Activated CD8-positive, alpha-beta memory T cell treated with anti-CD3 and anti-CD28 coated beads for 1 hour (primary cell): ENCODE measurements at places on chromosomes 4 and X.

DNA sequence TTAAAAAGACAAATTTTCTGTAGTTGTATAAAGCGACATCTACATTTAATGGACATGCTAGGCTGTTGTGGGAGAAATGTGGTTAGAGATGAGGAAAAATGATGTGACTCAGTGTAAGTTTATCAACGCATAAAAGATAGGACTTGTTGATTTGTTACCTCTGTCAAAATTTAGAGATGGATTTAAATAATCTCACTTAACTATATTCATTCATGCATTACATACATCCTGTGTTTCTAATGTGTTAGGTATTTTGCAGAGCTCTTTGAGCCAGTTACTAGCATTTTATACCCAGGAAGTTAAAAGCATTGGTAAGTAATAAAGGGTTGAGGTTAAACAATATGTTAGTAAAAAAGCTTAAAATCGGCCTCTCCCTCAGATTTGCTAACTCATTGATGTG, 34.3 kb downstream of the METAP1 start:
- DNase-seq: no peak

DNA sequence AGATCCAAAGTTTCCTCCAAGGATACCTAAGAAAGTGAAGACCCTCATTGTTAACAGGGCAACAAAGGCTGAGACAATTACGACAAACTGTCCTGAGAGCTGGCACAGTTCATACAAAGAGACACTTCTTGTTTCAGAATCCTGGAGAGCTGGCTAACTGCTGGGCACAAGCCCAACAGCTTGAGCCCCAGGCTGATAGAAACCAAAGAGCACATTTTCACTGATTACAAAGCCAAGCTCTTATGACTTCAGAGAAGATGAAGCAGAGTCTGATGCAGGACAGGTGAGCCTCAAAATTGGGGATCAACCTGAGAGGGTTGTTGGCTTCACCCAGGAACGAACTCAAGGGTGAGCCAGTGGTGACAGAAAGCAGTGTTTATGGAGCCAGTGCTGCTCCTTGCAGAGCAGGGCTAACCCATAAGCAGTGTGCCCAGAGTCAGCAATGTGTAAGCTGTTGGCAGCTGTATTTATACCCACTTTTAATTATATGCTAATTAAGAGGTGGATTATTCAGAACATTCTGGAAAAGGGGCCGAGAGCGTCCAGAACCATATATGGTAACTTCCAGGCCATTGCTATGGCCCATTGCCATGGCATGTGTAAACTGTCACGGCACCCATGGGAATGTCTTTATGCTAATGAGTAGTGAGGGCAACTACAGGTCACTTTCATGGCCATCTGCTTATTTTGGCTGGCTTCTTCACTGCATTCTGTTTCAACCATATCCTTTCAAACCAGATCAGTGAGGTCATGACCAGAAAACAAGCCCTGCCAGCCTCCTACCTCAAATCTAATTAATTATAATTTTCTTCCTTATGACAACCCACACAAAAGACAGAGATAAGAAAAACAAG, 183.7 kb downstream of the EVC2 start:
- no peak for DNase-seq

- no peak for DNase-seq
Measured at GRCh38 chrX:118100091-118100490, 16.5 kb downstream of the KLHL13 start.

- DNase-seq: no peak
Measured at GRCh38 chr4:118879409-118879808, 9.2 kb upstream of the SYNPO2 start.

DNA sequence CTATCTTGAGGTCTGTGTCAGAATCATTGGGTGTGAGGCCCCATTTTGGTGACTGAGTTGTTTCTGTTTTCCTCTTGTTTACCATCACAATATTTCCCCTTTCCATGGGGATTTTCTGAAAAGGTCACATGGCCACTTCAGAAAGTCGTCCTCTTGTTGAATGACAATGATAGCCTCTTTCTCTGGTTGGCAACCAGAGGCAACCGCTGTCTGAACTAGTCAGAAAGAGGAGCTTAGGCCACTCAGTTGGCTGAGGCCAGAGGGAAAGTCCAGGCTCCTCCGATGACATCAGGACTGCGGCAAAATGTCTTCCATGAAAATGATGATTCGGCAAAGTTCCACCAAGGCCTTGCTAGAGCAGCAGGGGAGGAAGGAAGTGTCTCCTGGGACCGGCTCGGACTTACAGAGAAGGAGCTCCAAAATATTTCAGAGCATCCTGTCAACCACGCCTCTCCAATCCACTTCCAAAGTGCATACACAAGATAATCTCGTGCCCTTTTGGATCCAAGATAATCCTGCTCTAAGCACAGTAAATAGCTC, 19.1 kb upstream of the RBM47 start:
- DNase-seq: no peak

DNA sequence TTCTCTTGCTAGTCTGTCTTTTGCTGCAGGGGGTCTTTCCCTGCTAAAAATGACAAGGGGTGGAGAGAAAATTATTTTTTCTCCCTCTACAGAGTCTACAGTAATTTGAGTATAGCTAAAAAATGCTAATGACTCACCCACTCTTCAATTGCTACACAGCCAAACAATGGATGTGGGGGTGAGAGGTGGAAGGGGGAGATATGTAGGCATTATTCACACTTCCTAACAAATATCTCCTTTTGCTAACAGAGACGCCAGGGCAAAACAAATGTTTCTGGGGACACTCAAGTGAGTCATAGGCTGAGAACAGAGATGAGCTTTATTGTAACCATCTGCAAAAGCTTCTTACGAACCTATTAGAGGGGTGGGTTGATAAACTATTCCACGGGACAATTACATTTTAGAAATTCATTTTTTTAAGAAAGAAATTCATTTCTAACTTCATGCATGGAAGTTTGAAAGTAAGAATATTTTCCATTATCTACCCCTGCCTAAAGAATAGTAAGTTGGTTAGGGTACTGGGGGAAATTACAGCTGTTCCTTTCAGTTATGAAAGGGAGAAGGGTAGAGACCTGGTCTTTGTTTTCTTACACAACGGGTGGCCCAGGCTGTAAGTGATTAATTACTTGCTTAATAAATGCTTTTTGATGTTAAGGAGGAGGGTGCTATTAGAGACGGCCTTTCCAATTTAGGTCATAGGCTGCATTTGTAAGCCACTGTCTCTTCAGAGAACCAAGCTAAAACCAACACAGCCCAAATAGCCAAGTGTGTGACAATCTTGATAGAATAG, 12.8 kb downstream of the SCD5 start:
- DNase-seq: no peak

DNA sequence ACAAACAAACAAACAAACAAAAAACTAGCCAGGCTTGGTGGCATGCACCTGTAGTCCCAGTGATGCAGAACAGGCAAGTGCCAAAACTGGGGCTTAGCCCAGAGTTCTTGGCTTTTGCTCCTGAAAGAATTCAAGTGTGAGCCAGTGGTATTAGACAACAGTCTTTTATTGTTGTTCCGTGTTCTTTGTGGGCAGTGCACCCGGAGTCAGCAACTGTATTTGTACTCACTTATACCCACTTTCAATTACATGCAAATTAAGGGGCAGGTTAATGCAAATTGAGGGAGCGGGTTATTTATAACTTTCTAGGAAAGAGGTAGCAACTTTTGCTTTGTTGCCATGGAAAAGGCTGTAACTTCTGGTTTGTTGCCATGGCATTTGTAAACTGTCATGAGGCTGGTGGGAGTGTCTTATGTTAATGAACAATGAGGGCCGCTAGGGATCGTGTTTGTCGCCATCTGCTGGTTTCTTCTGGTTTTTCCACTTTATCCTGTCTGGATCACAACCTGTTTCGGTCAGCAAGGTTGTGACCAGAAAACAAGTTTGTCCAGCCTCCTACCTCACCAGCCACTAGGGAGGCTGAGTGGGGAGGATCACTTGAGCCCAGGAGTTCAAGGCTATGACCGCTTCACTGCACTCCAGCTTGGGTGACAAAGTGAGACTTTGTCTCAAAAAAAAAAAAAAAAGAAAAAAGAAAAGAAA, 88.8 kb upstream of the ESX1 start:
- DNase-seq: no peak

DNA sequence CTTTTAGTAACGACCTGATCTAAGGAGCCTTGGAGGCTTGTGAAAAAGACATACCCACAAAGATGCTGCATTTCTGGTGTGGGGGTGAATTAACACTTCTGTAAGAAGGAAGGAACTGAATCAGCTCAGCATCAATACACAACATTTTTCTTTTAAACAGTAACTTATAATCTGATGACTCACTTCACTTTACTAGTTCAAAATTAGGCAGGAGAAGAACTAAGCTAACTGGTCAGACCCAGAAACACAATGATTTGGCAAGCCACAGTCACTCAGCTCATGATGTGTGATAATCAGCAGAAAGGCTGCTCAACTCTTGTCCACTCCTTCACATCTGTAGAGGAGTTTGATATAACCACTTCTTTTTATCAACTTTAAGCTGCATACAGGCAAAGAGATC, 4.6 kb downstream of the MMAA start:
- no peak for DNase-seq

DNA sequence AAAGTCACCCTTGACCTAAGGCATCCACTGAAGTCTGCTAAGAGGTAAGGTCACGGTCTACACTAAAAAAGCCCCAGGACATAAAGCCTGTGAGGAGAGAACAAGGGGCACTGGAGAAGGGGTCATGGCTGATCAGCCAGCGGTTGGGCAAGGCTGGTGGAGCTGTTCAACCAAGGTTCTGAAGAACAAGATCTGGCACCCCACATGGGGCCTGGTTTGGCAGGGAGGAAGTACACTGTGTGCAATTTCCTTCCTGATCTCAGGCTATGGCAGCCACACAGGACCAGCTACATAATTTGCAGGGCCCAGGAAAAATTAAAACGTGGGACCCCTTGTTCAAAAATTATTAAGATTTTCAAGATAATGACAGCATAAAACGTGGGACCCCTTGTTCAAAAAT, 14.1 kb upstream of the BRS3 start:
- no peak for DNase-seq

DNA sequence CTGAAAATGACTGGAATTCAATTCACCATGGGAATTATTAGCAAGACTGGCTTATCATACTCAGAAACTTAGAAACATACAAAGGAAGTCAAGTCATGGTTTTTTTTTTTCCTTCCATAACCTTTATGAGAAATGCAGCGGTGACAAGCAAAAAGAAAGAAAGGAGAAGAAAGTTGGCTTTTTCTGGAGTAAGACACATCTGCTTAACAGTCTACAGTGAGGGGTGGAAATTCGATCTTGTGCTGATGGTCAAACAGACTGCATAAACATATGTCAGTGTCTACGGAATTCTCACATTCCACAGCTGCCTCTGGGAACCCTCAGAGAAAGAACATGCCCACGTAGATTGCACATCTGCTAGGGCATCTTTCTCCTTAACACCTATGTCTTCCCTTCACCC, 54.6 kb downstream of the PROM1 start:
- DNase-seq: no peak

DNA sequence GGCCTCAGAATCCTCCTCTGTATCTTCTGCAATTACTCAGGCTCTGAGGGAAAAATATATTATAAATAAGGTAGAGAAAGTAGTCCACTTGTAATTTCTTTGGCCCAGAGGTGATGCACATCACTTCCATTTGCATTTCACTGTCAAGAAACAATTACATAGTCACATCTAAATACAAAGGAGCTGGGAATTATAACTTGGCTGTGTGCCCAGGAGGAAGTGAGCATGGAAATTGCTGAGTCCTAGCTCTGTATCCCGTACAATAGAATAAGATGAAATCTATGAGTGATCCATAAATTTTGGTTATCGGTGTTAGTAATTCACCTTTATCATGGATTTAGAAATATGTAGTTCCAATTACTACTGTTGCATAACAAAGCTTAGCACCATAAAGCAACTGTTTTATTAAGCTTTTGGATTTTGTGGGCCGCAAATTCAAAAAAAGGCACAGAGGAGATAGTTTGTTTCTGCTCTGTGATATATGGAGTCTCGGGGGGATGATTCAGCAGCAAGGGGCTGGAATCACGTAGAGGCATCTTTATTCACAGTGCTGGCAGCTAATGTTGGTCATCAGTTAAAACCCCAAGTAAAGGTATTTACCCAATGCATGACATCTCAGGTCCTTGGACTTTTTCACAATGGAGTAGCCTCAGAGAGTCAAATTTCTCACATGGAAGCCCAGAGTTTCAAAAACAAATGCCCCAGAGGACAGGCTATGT, 241.4 kb upstream of the GALNT7 start:
- no peak for DNase-seq

GRCh38 chrX:38862100-38862499, 60.8 kb downstream of the MID1IP1 start:
- no peak for DNase-seq

DNA sequence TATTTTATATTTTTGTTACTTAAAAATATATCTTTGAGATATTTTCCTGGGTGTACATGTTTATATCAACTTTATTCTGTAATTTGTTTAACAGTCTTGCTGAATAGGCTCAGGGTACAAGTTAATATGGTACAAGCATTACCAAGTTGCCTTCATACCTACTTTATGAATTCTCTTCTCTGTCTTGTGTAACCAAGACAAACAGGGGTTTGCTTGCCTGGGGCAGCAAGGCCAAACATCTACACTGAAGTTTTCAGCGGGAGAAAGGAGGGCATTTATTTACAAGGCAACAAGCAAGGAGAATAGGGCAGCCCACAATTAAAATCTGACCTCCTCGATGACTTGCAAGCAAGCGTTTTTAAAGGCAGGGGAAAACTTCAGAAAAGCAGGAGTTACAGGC, 24.2 kb downstream of the PPP4R3C start:
- no peak for DNase-seq

DNA sequence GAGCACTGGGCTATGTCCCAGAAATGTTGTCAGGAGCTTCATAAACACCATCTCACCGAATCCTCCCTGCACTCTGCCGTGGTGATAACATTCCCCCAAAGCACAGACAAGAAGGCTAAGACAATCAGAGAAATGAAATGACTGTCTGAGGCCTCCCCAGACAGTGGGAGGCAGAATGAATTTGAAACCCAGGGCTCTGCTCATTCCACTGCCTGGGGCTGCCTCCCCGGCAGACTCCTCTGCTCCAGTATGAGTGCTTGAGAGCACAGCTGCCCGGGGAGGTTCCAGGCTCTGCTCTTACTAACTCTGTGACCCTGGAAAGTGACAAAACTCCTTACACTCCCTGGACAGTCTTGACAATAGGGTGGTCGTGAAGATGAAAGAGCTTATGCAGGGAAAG, 9.7 kb downstream of the FGFBP1 start:
- DNase-seq: no peak

GRCh38 chrX:23898412-23898959, 9.3 kb downstream of the APOO start:
- DNase-seq: no peak

DNA sequence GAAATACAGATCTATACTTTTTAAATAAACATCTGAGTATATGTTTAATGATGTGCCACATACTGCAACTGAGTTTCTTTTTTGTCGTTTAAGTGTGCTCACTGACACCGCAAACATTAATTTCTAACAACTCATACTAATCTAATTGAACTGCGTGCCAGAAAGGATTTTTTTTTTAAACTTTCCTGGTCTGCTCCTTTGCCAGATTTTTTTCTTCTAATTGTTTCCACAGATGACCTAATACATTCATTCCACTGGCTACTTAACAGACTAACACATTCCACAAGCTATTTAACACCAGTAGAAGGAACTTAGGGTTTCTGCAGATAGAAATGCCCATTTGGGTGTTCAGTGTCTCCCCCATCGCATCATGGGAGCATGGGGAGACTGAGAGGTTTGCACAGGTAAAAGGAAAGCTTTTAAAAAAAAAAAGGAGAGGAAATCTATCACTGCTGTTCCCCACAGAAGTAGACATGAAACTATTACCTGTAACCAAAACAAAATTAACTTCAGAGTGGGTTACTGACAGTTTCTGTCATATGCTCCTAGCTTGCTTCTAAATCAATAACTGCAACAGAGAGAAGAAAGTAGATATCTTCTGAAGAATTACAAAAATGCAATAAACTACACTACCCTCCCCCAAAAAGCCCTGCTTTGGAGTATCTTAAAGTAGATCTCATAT, 31.6 kb downstream of the SH3KBP1 start:
- no peak for DNase-seq
